ENCODE measurements at places on chromosomes 11 and 22. TPM values are rescaled to one million over a fixed set of nuclear protein-coding genes. Genes with fewer than 3 reads are reported as not detected.

CCDC116 gene
- polyA plus RNA-seq: 0.12 TPM

TEX12 gene
- polyA plus RNA-seq: 0.39 TPM

APOBEC3A gene
- not detected for polyA plus RNA-seq

OR52E5 gene
- not detected for polyA plus RNA-seq

TMPRSS4 gene
- polyA plus RNA-seq: not detected

MRGPRF gene
- not detected for polyA plus RNA-seq

SLC7A4 gene
- not detected for polyA plus RNA-seq

Measured in GM12878 (cell line).